ENCODE measurements at places on chromosomes 4 and X.

GRCh38 chrX:2767631-2768455 lies 16.0 kb downstream of the XG start:
- DNase-seq, result no peak

- DNase-seq, result no peak
Measured at GRCh38 chrX:46587158-46587557, 13.6 kb downstream of the CHST7 start.

- no peak for DNase-seq
Measured at GRCh38 chr4:64584981-64585557, 175.8 kb upstream of the TECRL start.

DNA sequence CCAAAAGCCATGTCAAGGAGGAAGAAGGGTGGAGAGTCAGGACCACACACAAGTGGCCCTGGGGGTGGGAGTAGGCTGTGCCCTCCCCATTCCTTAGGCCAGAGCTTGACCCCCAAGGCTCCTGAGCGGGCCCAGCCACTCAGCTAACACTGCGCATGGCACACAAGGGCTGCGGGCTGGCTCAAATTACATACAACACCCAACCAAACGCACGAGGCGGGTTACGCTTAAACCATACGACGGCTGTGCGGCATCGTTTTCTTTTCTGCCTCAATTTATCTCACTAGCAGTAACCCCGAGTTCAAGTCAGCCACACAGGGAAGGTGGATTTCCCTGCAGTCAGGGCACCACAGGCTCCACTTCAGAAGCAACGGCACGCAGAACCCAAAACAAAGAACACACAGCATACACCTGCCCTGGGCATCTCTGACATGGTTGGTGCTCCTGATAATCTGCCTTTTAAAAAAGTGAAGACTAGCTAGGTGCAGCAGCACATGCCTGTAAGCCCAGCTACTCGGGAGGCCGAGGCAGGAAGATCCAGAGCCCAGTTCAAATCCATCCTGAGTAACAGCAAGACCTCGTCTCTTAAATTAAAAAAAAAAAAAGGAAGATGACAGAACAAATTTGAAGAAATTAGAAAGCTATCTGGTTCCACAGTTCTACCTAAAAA lies 2.9 kb downstream of the GAK start:
- no peak for DNase-seq

DNA sequence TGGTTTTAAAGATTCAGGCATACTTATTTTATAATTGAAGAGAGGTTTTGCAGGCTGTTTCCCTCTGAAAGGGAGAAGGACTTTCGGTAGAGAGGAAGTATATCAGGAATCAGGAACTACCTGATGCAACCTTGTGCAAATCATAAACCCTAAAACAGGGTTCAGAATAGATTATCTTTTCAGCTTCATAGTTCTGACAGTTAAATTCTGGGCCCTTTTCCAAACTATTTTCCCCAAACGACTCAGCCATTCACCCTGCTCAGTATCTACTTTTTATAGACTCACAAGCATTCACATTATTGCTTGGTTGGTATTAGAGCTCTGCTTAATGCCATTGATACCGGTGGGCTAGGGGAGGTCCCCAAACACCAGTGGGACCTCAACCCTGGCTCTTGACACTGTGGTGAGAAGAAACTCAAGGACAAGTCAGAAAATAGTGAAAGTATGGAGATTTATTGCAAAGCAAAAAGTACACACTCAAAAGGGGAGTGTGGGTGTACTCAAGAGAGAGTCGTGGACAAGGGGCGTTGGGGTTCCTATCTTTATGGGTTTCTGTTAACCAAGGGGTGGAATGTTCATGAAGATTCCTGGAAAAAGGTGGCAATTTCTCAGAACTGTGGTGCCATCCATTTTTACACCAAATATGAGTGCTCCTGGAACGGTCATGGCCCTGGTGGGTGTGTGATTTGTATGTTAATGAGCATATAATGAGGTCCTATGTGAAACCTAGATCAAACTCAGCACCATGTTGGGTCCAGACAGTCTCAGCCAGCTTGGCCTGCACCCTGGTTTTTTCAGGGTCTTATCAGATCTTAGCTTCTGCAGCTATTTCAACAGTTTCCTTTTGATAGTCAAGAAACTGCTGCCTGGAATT lies 238.3 kb downstream of the DCLK2 start:
- DNase-seq, result no peak

GRCh38 chr4:12770351-12770750 lies 713.8 kb downstream of the RAB28 start:
- DNase-seq, result no peak

- DNase-seq, result no peak
Measured at GRCh38 chr4:100060765-100061416, 110.8 kb upstream of the H2AZ1 start.

- DNase-seq, result no peak
Measured at GRCh38 chr4:6888506-6889071, 21.0 kb upstream of the TBC1D14 start.

DNA sequence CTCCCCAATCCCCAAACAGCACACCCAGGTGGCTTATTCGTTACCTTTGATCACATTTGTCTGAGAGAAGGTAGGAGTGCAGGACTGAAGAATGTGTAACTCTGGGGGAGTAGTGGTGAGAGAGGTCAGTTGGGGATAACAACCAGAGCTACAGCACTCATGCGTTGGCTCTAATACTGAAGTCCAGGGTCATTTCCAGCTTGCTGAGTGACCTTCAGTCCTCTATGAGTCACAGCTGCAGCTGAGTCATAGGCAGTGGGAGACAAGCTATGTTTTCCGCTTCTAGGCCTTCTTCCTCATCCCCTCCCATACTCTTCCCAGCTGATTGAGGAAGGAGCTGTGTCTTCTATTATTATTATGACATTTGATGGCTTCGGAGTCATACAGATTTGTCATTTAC lies 31.6 kb upstream of the CT47C1 start:
- no peak for DNase-seq

DNA sequence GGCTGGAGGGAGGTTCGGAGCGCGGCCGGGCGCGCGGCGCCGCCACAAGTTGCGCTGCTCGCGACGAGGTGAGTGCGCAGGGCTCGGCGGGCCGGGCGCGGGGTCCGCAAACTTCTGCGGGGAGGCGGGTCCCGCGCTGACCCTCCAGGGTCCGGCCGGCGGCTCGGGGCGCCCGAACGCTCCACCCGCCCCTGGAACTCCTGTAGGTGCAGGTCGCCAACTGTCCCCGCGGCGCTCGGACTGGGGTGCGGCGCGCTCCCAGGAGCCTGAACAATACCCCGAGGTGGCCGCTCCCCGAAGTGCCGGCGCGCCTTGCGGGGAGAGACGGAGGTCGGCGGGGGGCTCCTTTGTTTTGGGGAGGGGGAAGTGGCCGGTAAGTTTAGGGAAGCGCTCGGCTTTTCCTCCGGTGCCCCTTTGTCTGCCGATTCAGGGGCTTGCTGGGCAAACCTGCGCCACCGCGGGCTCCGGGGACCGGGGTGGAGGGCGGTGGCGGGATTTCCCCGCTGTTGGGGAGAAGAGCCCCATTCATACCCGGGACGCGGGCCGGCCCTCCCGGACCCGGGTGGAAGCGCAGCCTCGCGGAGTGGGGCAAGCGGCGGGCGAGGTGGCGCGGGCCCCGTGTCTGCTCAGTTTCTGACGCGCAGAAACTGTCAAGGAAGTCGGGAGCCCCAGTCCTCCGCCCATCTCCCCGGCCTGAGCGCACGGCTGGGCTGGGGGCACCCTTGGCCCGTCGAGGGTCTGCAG lies 694 bp downstream of the TBL1X start:
- DNase-seq, result peak; percentile 40

DNA sequence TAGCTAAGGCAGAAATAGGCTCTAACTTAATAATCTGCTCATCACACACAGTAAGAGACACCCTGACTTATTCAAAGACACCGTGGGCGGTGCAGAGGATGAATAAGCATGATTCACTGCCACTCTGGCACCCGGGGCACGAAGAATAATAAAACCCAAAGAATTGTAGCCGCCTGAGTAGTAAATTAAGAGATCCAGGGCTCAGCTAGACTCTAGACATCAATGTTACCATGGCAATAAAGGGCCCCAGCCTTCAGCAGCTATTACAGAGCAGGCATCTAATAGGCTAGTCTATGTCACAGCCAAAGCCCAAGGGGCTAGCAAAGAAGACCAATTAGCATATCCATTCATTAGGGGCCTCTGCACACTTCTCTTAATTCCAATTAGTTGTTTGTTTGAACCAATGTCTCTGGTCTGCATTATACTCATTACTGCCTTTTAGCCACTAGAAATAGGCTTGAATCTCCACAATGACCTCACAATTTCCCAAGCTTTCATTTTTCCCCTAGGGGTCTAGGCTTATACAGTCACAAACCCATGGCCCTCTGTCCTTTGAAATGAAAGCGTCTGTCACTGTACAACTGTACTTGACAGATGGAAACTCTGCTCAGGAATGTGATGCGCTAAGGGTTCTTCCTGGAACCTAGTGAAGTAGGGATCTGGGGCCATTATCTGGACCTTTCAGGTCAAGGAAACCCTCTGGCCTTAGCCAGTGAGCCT lies 3.0 kb upstream of the ATP1B4 start:
- DNase-seq, result no peak

- no peak for DNase-seq
Measured at GRCh38 chr4:186819342-186820086, 95.9 kb upstream of the FAT1 start.

GRCh38 chrX:120428309-120428708 lies 40.8 kb downstream of the LAMP2 start:
- no peak for DNase-seq

GRCh38 chr4:8255698-8256441 lies 13.7 kb upstream of the HTRA3 start:
- no peak for DNase-seq
